ENCODE measurements at places on chromosomes 7 and 10.

DNA sequence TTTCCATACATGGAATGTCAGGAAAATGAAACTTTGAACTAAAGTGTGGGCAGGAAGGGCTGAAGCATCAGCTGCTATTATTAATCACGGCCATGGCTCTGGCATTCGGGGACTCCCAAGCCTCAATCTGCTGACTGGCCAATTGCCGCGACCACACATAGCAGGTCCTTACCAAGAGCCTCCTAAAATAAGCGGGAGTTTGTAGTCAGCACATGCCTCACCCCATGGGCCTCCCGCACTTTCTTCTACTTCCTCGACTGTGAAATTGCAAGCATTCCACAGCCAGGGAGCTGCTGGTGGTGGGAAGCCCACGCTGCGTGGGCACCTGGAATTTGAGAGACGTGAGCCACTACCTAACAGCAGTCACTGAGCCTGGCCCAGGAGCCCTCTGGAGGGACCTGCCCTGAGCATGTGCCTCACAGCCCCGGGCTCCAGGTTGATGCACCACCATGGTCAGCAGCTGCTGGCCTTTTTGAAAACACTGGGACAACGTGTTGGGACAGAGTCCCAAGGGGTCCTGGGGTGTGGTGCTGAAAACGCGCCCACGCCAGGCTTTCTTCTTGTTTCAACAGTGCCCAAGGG is 211.4 kb downstream of the TNS3 start:
- no peak for DNase-seq

DNA sequence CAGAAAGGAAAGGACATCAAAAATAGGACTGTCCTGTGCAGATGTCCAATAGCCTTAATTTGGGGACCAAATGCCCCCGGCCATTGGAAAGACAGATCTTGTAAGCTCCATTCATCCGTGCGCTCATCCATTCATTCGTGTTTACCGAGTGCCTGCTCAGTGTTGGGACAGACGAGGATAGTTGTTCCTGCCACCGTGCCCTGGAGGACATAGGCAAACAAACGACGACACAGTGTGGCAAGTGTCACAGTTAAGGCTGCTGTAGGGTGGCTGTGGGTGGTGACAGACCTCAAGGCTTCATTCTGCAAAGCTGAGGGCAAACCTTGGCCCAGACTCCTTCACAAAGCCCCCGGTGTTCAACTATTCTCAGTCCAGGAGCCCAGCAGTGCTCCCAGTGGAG is 27.6 kb downstream of the MKI67 start:
- DNase-seq = no peak

- DNase-seq = no peak
These were observed 261.1 kb upstream of the ZMIZ1 start for GRCh38 chr10:78807504-78808203.

- DNase-seq = no peak
These were observed 2.7 kb upstream of the ARL4A start for GRCh38 chr7:12684733-12685132.

- no peak for DNase-seq
These were observed 308.5 kb upstream of the FZD1 start for GRCh38 chr7:90955641-90956207.

- DNase-seq = no peak
These were observed 6.5 kb downstream of the NACAD start for GRCh38 chr7:45082031-45082830.

GRCh38 chr7:156461881-156462665 is 178.5 kb upstream of the RNF32 start:
- no peak for DNase-seq
